ENCODE measurements at places on chromosomes 4 and X.
A peak's percentile ranks its signal among the peaks of the same experiment; 100 is the strongest.

DNA sequence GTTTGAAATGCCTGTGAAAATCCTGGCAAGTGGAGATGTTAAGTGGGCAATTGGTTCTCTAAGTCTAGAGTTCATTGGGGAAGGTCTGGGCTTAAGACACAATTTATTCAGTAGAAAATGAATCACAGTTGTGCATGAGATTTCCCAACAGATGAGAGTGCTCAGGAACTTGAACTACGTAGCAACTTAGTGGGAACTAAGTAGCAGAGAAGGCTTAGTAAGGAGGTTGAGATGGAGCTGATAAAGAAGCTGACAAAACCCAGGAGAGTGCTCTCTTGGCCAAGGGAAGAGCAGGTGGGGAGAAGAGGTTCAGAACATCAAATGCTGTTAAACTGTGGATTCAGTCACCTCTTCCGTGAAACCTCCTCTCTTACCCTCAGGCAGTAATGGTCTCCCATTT, 33.0 kb downstream of the AFF1 start:
- DNase-seq, result no peak

- DNase-seq, result no peak
Observed at GRCh38 chr4:134544303-134544770, 342.7 kb upstream of the PABPC4L start.

DNA sequence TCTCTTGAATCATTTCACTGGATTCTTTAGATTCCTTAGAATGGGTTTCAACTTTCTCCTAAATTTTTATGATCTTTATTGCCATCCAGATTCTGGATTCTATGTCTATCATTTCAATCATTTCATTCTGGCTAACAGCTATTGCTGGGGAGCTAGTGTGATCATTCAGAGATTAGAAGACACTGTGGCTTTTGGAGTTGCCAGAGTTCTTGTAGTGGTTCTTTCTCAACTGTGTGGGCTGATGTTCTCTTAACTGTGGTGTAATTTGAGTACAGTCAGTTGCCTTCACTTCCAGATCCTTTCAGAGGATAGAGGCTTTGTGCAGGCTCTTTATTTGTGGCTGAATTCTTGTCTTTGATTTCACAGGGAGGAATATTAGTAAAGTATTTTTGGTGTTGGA, 12.1 kb upstream of the CSN2 start:
- DNase-seq, result no peak

DNA sequence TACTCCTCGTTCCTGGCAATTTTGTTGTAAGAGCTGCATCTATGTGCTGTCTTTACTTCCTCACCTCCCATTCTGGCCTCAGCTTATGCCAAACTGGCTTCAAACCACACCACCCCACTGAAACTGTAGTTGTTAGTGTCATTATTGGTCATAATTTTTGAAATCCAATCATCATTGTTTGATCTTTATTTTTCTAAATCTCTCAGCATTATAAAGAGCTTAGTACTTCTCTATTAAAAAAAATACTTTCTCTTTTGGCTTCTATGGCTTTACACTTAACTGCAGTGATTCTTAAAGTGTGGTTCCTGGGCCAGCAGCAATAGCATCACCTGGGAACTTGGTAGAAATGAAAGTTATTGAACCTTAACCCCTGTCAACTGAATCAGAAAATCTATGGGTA, 83.5 kb upstream of the GRPR start:
- peak; percentile 42 for DNase-seq

DNA sequence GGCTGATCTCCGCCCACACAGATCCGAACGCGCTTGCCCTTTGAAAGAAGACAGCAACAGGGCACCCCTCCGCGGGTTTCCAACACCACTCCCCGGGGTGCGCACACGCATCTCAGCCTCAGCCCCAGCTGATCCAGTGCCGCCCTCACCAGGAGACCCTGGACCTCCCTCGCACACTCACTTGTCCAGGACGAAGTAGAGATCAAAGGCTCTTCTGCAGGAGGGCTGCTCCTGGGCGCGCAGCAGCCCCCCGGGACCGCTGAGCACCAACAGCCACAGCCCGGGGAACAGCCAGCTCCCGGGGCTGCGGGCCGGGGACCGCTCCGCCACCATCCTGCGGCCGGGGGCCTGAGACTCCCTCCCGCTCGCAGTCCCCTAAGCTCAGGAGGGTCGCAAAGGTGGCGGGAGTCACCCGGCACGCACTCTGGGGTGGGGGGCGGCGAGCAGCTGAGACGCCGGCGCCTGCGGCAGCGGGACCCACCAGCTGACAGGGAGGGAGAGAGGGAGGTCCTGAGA, 743 bp downstream of the ANTXR2 start:
- DNase-seq, result peak; percentile 64

- no peak for DNase-seq
Observed at GRCh38 chr4:26830701-26831100, 29.9 kb upstream of the STIM2 start.

- no peak for DNase-seq
Observed at GRCh38 chrX:2427147-2427546, 73.6 kb downstream of the DHRSX start.

DNA sequence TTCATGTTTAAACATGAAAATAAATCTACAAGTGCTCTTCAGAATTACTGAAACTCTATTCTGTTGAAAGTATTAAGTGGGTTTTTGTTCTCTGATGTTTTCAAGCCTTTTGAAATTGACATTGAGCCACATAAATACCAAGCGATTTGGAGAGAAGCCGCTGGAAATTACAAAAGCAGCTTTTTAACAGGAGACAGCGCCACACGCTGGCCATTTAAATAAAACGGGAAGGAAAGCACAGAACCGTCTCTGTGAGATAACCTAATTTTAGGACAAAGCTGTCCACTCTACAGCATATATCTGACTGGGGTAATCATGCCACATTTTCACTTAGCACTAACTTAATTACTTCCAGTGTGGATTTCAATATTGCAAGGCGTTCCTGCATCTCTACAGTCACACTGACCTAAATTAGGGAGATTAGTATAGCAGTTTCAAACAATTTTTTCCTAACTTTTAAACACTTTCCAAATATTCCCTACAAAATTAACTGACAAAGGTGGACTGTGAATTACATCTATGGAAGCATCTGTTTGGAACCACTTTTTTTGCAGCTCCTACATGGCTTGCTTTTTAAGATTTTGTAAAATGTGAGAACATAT, 6.8 kb upstream of the ANOS1 start:
- DNase-seq, result peak; percentile 32

GRCh38 chr4:30094887-30095286, 625.3 kb upstream of the PCDH7 start:
- no peak for DNase-seq

GRCh38 chr4:53956454-53956853, 108.0 kb downstream of the CHIC2 start:
- DNase-seq, result no peak

DNA sequence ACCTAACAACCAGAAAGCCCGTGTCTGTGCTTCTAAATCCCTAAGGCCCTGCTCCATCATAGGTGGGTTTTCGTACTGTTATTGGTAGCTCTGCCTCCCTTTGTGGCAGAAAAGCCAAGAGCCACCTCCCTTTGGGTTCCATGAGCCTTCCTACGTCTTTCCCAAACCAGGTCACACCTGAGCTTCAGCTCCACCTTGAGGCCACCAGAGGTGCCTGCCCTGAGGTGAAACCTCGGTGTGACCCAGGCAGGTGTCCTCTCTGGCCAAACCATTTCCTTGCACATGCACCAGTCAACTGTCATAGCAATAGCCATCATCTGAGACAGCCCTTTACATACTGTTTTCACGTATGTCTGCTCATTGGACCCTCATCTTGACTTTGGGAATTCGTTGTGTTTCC, 188.0 kb upstream of the RBPJ start:
- DNase-seq, result no peak

DNA sequence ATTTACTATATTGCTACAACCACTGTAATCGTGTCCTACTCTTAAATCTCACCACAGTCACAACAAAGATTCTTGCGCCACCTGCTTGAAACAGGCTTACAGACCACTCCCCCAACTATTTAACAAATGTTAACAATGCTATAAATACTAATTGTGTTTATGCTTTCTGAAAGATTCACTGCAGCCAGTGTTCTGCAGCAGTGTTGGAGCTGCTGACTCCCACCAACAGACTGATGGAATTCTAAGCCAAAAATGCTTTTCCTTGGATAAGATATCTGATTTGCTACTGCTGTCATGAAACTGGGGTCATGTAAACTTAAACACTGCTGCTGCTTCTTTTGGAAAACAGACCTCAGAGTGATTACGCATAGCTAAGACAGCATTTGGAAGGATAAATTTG, 244.2 kb upstream of the MAB21L2 start:
- DNase-seq, result no peak

DNA sequence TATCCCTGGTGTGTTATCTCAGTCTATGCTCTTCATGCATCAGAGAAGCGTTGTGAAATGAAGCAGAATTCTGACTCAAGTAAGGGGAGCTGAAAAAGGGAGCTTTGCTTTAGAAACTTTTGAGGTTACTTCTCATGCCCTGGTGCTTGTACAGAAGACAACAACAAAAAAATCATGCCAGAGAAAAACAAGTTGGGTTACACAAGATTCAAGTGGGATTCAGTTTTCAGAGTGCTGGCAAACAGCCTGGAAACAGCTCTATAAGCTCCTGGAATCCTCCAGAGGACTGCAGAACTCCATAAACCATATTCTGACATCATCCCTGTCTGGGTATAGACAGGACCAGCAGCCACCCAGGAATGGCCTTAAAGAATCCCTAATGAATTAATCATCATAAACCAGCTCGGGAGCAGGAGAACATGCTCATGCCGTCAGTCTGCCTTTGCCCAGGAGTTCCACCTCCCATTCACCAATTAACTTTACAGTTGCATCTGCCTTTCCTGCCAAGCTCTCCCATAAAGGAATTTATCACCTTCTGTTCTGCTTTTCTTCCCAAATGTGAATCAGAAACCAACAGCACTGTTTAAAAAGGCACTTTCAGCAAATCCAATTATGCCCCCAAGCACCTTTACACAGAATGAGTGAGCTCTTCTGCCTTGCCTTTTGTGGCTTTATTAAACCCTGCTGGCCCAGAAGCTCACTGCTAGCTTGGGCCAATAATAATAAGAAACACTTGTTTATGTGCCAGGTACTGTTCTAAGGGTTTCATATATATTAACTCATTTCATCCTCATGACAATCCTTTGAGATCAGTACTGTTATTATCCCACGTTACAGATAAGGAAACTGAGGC, 54.5 kb upstream of the FBXW7 start:
- no peak for DNase-seq

- no peak for DNase-seq
Observed at GRCh38 chrX:153444333-153445011, 1.4 kb downstream of the TREX2 start.

DNA sequence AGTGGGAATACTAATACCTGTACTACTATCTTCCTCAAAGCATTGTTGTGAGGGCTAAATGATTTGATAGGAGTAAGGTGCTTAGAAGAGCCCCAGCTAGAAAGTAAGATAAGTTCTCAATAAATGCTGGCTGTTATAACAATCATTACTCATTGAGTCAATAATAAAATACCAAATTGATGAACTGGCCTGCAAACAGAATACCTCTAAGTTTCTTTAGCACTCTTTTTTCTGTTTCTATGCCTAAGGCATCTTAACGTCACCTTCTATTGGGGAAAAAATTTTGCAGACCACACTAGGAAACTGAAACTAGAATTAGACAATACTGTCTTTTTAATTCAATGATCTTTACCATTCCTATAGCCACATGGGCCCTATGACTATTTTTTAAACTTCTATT, 1.2 kb downstream of the CLTRN start:
- DNase-seq, result no peak

- no peak for DNase-seq
Observed at GRCh38 chr4:98444371-98444770, 183.2 kb downstream of the RAP1GDS1 start.

DNA sequence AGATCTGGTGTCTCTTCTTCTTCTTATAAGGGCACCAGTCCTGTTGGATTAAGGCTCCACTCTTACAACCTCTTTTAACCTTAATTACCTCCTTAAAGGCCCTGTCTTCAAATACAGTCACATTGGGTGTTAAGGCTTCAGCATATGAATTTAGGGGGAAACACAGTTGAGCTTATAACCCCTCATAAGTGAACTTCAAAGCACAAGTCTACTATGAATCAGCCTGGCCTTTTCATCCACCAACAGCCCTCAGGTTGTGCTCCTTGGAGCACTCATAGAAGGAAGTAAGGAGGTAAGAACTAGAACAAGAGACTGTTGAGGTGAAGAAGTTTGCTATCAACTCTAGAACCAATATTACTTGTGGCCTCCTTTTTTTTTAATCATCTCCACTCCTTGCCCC, 18.8 kb upstream of the TBC1D9 start:
- DNase-seq, result no peak

DNA sequence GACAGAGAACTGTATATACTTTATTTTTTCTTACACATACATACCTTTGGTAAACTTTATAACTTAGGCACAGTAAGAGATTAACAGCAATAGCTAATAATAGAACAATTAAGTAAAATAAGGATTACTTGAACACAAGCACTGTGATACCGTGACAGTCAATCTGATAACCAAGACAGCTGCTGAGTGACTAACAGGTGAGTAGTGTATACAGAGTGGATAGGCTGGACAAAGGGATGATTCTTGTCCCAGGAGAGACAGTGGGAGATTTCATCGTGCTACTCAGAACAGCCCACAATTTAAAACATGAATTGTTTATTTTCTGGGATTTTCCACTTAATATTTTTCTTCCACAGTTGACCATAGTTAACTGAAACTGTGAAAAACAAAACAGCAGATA, 411.8 kb downstream of the PPP1R2C start:
- no peak for DNase-seq

- no peak for DNase-seq
Observed at GRCh38 chr4:144357975-144358374, 217.5 kb upstream of the GYPA start.

- no peak for DNase-seq
Observed at GRCh38 chr4:11336435-11336834, 92.3 kb downstream of the HS3ST1 start.

DNA sequence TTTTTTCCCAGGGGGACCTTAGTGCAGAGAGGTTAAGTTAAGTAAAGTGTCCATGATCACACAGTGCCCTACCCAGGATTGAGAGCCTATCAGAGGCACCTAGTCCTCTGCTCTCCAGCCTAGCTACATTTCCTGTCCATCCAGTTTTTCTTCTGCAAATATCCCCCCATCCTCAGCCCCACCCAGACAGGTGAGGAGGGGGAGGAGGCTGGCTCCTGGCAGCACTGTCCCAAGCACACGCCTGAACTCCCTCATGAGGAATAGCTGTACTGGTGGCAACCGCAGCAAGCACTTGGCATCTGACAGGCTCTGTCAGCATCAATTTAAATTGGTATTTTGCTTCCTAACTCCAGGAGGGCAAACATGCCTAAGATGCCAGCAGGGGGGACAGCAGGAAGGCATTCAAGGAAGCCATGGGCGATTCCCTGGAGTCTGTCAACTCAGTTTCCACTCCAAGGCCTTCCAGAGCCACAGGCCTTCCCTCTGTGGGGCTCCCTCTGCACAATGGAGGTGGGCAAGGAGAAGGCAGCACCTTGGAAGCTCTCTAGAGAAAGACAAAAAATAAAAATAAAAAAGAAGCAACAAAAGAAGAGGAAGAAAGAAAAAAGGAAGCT, 6.4 kb upstream of the FRMPD3 start:
- no peak for DNase-seq

Measured in activated CD4-positive, alpha-beta T cell treated with anti-CD3 and anti-CD28 coated beads, Interleukin-2, amount 50 U/mL, for 16 hours (primary cell).